ENCODE measurements at places on chromosomes 13 and 19.

- DNase-seq = no peak
Observed at GRCh38 chr19:46298479-46299003, 1.7 kb downstream of the HIF3A start.

GRCh38 chr19:38139122-38139521, 84.9 kb downstream of the DPF1 start:
- no peak for DNase-seq

DNA sequence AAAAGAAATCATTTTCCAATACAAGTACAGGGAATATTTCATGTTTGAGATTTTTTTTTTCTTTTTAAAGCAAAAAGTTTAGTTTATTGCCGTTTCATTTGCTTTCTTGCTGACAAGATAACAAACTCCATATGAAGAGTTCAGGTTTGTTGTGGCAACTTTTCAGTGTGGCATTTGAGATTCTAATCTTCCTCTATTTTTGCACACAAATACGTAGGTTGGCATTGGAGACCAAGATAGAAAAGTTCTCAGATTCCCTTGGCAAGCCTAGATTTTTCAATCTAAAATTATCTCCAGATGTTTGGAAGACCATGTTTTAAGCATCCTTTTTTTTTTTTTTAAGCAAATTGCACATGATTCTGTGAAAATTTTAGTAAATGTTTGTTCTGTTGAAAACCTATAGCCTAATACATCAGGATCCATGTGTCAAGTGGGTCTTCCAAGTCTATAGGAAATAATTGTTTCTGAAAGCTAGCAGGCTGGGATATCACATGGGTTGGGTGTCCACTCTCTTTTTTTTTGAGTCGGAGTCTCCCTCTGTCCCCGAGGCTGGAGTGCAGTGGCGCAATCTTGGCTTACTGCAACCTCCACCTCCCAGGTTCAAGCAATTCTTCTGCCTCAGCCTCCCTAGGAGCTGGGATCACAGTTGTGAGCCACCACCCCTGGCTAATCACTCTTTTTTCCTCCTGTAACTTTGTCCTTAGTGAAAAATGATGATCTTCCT, 2.6 kb downstream of the GARRE1 start:
- no peak for DNase-seq

DNA sequence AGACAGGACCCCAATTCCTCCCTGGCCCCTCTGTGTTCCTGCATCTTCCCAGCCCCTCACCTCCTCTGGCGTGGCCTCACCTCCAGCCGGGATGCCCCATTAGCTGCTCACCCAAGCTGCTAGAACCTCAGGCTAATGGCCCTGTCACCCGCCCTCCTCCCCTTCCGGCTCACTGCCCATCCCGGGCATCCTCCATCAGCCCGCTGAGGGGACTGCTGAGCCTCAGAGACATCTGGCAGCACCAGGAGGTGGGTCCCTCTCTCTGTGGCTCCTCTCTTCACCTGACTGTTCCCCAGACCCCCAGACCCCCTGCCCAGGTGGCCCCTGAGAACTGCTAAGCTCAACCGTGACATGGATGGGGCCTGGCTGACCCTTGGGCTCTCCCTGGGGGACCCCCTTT, 2.9 kb downstream of the FFAR1 start:
- DNase-seq = no peak

- DNase-seq = no peak
Observed at GRCh38 chr19:4647676-4648644, 8.6 kb downstream of the TNFAIP8L1 start.

- peak; percentile 94 for DNase-seq
Observed at GRCh38 chr19:11091703-11092153, 2.5 kb downstream of the LDLR start.

GRCh38 chr19:50826492-50827240, 3.1 kb upstream of the KLK1 start:
- no peak for DNase-seq

DNA sequence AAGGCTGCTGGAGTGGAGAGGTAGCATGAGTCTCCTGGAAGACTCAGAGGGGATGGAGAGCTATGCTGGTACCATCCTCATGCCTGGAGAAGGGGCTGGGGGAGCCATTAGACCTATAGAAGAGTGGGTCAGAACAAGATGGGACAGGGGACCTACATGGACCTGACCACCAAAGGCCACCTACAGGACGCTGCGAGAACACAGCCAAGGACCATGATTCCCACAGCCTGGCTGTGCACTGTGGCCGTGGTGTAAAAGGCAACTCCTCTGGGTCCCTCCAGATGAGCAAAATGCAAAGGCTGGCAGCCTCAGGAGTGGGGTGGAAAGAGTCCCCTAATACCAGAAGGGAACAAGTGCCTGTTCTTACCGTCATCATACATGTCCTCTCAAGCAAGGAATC, 216.2 kb downstream of the SLC7A1 start:
- DNase-seq = no peak

- no peak for DNase-seq
Observed at GRCh38 chr19:55136399-55137102, 12.5 kb downstream of the TNNT1 start.

GRCh38 chr13:35722458-35723052, 246.1 kb upstream of the MAB21L1 start:
- DNase-seq = no peak

DNA sequence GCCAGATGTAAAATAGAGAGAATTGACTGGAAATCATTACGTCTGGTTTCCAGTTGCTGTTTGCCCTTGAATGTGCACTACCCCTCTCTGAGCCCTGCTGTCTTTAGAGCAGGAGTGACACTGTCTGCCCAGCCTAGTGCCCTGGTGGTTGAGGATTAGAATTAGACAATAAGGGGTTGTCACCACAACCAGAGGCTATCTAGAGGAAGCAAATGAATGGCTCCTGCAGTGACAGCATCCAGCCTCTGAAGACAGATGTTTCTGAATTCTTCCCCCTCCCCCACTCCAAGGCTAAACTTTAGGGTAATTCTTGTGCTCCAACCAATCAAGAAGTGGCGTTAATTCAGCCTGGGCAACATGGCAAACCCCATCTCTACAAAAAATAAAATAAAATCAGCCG, 2.0 kb downstream of the RAB8A start:
- DNase-seq = no peak

- peak; percentile 80 for DNase-seq
Observed at GRCh38 chr13:60397704-60398378, 821 bp downstream of the TDRD3 start.

DNA sequence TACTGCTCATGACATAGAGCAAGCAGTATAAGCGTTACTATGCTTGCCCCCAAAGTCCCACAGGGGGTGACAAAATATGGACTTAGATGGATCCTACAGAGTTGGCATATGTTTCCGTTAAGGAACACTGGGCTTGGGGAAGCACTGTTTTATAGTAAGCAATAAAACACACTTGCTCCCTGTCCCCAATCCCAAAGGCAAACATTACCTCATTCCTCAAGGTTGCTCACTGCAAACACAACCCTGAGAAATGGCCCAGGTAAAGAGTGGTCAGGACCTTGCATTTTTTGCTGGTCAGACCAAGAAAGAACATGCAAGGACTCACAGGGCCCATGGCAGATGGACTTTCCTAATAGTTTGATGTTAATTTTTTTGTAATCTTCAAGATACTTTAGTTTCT, 32.3 kb downstream of the UGGT2 start:
- no peak for DNase-seq

GRCh38 chr19:55353803-55354697, 469 bp downstream of the COX6B2 start:
- DNase-seq = peak; percentile 52

GRCh38 chr13:52882785-52883184, 34.3 kb upstream of the PCDH8 start:
- DNase-seq = no peak

DNA sequence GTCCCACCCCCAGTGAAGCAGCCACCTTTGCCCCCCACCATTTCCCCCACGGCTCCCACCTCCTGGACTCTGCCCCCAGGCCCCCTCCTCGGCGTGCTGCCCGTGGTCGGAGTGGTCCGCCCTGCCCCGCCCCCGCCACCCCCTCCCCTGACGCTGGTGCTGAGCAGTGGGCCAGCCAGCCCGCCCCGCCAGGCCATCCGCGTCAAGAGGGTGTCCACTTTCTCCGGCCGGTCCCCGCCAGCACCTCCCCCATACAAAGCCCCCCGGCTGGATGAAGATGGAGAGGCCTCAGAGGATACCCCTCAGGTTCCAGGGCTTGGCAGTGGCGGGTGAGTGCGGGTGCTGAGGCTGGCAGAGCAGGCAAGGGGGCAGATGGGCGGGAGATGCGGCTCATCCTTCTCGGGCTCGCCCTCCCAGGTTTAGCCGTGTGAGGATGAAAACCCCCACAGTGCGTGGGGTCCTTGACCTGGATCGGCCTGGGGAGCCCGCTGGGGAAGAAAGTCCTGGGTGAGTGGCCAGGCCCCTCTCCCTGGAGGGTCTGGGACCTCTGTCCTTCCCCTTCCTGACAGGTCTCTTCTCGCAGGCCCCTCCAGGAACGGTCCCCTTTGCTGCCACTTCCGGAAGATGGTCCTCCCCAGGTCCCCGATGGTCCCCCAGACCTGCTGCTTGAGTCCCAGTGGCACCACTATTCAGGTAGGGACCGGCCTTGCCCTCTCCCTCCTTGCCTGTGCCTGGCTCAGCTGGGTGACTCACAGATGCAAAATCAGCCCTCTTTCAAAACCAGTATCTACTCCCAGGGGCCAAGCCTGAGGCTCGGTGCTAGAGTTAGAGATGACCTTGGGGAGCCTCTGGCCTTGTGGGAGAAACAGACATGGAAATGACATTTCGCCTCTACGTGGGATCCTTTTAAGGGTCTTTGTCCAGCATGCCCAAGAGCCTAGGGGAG, 8.8 kb downstream of the IGFLR1 start:
- no peak for DNase-seq

DNA sequence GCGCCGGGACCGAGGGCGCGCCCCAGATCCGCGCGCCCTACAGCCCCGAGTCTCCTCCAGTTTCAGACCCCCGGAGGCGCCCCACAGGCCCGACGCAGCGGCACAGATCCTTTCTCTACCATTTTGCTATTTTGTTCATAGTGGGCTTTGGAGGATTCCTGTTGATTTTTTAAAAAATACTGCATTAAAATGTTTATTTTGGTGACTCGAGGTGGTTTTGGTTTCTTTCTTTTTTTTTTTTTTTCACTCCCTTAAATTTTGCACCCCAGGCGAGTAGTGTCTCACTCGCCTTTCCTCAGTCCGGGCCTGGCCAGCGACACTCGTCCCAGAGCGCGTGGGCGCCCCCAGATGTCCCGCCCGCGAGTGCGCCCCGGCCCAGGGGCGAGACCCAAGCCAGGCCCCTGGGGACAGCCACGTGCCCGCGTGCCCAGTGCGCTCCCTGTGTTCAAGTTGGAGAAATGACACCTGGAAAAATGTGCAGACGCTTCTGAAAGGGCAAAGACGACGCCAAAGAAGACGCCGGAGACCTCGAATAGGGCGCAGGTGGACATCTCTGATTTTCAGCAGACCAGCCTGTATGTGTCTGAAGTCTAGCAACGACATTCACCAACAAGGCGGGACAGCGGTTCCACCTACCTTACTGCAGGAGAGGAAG, 471 bp upstream of the INSR start:
- DNase-seq = peak; percentile 14

GRCh38 chr19:16371540-16371986, 46.9 kb downstream of the KLF2 start:
- no peak for DNase-seq

- DNase-seq = peak; percentile 31
Observed at GRCh38 chr19:52735734-52736133, 890 bp upstream of the ZNF611 start.

DNA sequence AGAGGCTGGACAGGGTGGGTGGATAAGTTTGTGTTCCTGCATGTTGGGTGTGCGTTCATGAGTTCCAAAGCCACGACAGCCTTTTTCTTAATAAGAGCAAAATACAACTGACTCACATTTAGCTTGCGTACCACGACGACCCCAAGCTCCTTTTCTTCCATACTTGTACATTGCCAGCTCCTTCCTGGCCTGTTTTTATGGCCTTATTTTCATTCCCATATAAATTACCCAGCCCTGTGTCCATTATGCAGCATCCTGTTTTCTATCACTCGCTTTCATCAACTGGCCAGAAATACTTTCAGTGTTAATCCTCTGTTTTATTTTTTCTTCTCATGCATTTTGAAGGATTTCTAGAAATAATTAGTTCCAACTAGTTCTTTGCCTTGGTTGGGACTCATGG, 499.1 kb downstream of the FOXO1 start:
- DNase-seq = no peak

- no peak for DNase-seq
Observed at GRCh38 chr19:7899751-7900378, 3.8 kb upstream of the MAP2K7 start.

- DNase-seq = no peak
Observed at GRCh38 chr13:109671919-109672318, 114.5 kb downstream of the IRS2 start.

GRCh38 chr13:71758828-71759227, 108.2 kb downstream of the DACH1 start:
- no peak for DNase-seq
